Gastrocnemius medialis (tissue), 4 donors: ENCODE measurements at places on chromosomes 7 and 10.

DNA sequence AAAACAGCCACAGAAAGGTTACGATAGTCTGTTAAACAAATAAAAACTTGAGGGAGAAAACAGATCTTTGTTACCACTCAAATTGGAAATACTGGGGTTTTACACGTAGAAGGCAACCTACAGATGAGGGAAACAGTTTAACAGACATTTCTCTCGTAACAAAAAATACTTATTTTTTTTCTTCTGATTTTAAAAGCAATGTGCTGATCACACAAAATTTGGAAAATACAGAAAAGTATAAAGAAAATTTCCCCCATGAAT, 211.7 kb downstream of the FAM107B start:
- no peaks in the 10 kb centered on the region for H3K4me1 ChIP-seq
- no peak overlapping the region for H3K27ac ChIP-seq
- no peak overlapping the region for H3K4me3 ChIP-seq
- DNase-seq, result no peak
- H3K36me3 ChIP-seq, result no peaks in the 10 kb centered on the region
- no peaks in the 10 kb centered on the region for H3K27me3 ChIP-seq

DNA sequence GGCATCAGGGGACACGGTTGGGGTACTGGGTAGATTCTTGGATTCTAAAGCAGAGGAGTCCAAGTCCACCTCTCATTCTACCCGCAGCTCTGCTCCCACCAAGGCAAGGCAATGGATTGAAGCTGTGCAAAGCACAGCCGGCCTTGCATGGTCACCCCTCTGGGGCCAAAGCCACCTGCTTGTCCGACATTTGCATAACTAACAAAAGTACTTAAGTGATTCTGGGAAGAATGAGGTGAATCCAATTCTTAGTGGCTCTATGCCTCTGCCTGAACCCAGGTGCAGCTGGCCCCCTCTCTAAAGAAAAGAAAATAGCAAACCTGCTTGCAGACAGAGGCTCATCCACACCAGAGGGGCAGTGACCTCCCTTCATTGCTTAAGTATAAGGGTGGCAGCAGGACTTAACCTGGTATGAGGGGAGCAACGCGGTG, 10.7 kb upstream of the COBL start:
- H3K4me1 ChIP-seq, result peaks cover 20% of the 10 kb centered on the region
- DNase-seq, result no peak
- no peak overlapping the region for H3K4me3 ChIP-seq
- no peaks in the 10 kb centered on the region for H3K36me3 ChIP-seq
- no peaks in the 10 kb centered on the region for H3K27me3 ChIP-seq

- no peak overlapping the region for H3K4me3 ChIP-seq
- no peak overlapping the region for H3K27ac ChIP-seq
Observed at GRCh38 chr7:135825406-135825805, 76.8 kb upstream of the FAM180A start.

- DNase-seq, result no peak
- H3K36me3 ChIP-seq, result no peaks in the 10 kb centered on the region
Observed at GRCh38 chr10:13891128-13892000, 304.6 kb downstream of the PRPF18 start.

DNA sequence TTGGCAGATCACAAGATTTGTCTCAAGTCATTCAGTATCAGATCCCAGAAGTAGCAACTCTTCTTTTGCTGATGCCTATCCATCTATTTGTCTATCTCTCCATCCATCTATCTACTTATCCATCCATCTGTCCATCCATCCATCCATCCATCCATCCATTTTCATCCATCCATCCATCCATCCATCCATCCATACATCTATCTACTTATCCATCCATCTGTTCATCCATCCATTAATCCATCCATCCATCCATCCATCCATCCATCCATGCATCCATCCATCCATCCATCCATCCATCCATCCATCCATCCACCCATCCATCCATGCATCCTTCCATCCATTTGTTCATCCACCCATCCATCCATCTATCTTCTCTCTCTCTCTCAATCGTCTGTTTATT, 142.7 kb downstream of the PFKFB3 start:
- H3K27ac ChIP-seq, result no peak overlapping the region
- no peaks in the 10 kb centered on the region for H3K36me3 ChIP-seq
- H3K4me3 ChIP-seq, result no peak overlapping the region
- H3K27me3 ChIP-seq, result no peaks in the 10 kb centered on the region
- no peak for DNase-seq
- H3K4me1 ChIP-seq, result peaks cover 9% of the 10 kb centered on the region

GRCh38 chr10:51321980-51322379, 247.7 kb downstream of the PRKG1 start:
- H3K4me3 ChIP-seq, result no peak overlapping the region
- no peak overlapping the region for H3K27ac ChIP-seq
- H3K4me1 ChIP-seq, result no peaks in the 10 kb centered on the region
- no peak for DNase-seq
- no peaks in the 10 kb centered on the region for H3K27me3 ChIP-seq

- H3K36me3 ChIP-seq, result no peaks in the 10 kb centered on the region
- H3K27me3 ChIP-seq, result no peaks in the 10 kb centered on the region
- no peak overlapping the region for H3K27ac ChIP-seq
- no peak for DNase-seq
Observed at GRCh38 chr10:118911363-118911762, 118.2 kb upstream of the NANOS1 start.

DNA sequence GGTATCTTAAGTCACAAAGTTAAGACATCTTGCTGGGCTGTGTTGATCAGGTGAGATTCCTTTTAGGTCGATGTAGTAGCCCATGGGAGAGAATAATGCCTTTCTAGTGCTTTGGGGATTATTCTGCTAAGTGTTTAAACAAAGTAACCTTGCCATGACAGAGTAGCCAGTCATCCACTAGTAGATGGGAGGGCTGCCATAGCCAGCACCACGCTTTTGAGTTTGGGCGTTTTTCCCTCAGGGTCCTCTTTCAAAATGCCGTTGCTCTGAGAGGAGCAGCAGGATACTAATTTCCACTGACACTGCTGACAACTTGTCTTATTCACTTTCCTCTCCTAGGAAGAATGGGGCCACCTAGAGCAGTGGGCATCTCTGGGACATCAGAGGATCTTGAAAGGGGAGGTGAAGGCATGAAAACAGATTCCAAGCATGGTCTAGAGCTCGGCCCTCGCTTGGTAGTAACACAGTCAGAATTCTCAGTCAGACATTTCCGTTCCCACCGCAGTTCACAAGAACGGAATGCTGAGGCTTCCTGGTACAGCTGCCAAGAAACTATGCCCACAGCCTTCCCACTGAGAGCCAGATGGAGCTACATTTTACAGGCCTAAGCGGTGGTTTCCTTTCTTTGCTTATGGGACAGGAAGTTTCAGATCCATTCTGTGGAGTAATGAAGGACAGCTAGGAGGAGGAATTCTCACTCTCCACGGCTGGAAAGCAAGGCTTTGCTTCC, 15.3 kb upstream of the RSU1 start:
- H3K27ac ChIP-seq, result peak overlapping the region; percentile 33
- H3K36me3 ChIP-seq, result no peaks in the 10 kb centered on the region
- no peaks in the 10 kb centered on the region for H3K27me3 ChIP-seq
- peaks cover 5% of the 10 kb centered on the region for H3K4me1 ChIP-seq

- DNase-seq, result peak; percentile 70
- peak overlapping the region; percentile 91 for H3K27ac ChIP-seq
- no peaks in the 10 kb centered on the region for H3K27me3 ChIP-seq
- no peaks in the 10 kb centered on the region for H3K36me3 ChIP-seq
Observed at GRCh38 chr10:87861566-87861952, 1.8 kb downstream of the KLLN start.

DNA sequence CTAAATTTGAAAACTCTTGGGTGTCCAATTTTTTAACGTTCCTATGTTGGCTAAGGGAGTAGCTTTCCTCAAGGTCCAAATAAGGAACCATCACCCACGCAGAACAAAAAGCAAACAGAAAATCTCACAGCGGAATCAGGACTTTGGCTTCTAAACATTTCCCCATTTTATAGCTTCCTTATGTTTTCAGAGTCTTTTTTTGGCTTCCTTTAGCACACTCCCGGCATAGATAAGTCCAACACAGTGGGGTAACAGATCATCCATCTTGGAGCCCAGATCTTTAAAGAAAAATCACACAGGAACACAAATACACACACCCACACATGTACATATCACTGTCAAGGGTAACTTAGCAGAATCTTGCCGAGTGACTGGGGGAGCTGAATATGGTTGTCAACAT, 4.2 kb upstream of the TCF7L2 start:
- H3K4me3 ChIP-seq, result no peak overlapping the region
- no peaks in the 10 kb centered on the region for H3K36me3 ChIP-seq
- H3K27me3 ChIP-seq, result no peaks in the 10 kb centered on the region
- no peak overlapping the region for H3K27ac ChIP-seq
- H3K4me1 ChIP-seq, result no peaks in the 10 kb centered on the region

DNA sequence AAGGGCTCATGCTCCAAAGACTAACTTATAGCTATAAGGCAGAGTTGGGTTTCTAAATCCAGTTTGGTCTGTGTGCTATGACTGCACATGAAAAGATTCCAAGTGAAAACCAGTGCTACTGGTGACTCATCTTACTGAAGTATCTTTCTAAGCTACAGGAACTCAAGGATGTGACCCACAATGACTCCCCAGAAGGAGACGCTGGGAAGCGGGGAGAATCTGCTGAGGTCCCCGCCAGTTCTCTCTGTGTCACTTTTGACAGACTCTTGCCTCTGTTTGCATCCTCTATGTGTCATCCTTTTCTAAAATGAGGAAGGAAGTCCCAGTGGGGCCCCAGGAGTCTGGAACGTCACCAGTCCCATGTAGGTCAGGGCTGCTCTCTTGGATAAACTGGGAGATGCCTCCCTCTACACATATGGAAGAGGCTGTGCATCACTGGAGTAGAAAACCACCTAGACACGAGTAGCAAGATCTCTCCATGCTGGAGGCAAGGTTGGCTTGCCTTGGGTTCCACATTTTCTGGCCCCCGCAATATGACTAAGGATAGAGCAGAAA, 28.8 kb upstream of the GPR26 start:
- H3K27me3 ChIP-seq, result no peaks in the 10 kb centered on the region
- H3K4me1 ChIP-seq, result no peaks in the 10 kb centered on the region
- H3K36me3 ChIP-seq, result no peaks in the 10 kb centered on the region
- H3K27ac ChIP-seq, result no peak overlapping the region

- no peaks in the 10 kb centered on the region for H3K27me3 ChIP-seq
- H3K36me3 ChIP-seq, result no peaks in the 10 kb centered on the region
- H3K4me3 ChIP-seq, result no peak overlapping the region
- no peak for DNase-seq
- no peak overlapping the region for H3K27ac ChIP-seq
Observed at GRCh38 chr7:133751079-133751478, 376.1 kb upstream of the LRGUK start.

DNA sequence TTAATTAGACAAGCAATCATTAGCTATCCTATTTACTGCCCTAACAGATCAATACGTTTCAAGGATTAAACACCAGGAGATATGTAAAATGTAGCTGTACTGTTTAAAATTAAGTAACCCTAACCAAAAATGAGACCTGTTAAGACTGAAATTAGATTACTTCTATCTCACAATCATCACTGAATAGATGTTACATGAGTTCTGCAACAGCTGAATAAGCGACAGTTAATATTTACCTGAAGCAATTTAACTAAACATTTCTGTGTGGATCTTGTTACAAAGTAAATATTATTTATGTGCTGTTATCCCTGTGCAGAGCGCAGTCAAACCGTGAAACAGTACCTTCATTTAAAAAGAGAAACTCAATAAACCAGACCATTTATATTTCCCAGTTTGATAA, 122.5 kb downstream of the RELN start:
- H3K4me3 ChIP-seq, result no peak overlapping the region
- no peaks in the 10 kb centered on the region for H3K36me3 ChIP-seq
- no peak overlapping the region for H3K27ac ChIP-seq
- no peaks in the 10 kb centered on the region for H3K4me1 ChIP-seq

DNA sequence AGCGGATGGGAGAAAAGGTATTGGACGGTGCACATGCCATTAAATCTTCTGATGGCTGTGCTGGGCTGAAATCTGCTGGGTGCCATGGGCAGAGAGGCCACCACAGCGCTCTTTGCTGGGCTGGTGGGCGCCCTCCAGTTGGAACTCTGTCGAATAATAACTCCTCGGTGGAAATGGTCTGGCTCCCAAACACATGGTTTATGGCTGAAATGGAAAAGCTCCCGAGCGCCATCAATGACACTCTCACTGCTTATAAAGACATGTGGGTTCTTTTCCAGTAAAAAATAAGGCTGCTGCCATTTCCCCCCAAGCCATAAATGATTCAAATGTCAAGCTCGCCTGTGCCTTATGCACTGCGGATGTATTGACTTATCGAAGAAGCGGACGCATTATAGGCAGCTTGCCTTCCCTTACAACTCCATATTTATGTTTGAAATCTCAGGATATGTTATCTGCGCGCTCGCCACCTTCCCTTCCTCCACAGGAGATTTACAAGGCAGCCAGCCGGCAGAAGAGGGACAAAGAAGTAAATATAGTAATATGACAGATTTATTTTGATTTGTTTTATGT, 239.0 kb upstream of the MKI67 start:
- no peak overlapping the region for H3K27ac ChIP-seq
- DNase-seq, result no peak
- no peak overlapping the region for H3K4me3 ChIP-seq
- no peaks in the 10 kb centered on the region for H3K4me1 ChIP-seq
- H3K27me3 ChIP-seq, result no peaks in the 10 kb centered on the region

DNA sequence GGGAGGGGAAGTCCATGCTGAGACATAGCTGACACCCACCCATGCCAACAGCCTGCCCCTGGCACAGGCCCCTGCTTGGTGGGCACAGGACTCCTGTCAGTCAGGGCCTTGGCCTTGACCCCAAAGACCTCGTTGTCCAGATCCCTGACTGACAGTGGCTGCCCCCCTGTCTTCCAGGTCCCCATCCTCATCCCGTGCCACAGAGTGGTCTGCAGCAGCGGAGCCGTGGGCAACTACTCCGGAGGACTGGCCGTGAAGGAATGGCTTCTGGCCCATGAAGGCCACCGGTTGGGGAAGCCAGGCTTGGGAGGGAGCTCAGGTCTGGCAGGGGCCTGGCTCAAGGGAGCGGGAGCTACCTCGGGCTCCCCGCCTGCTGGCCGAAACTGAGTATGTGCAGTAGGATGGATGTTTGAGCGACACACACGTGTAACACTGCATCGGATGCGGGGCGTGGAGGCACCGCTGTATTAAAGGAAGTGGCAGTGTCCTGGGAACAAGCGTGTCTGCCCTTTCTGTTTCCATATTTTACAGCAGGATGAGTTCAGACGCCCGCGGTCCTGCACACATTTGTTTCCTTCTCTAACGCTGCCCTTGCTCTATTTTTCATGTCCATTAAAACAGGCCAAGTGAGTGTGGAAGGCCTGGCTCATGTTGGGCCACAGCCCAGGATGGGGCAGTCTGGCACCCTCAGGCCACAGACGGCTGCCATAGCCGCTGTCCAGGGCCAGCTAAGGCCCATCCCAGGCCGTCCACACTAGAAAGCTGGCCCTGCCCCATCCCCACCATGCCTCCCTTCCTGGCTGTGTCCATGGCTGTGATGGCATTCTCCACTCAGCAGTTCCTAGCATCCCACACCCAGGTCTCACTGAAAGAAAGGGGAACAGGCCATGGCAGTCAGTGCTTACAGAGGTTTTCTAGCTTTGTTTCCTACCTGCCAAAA, 197.2 kb downstream of the EBF3 start:
- H3K4me3 ChIP-seq, result no peak overlapping the region
- no peaks in the 10 kb centered on the region for H3K36me3 ChIP-seq
- no peak overlapping the region for H3K27ac ChIP-seq
- no peaks in the 10 kb centered on the region for H3K4me1 ChIP-seq
- no peak for DNase-seq
